ENCODE measurements at places on chromosomes 11 and 22.

DNA sequence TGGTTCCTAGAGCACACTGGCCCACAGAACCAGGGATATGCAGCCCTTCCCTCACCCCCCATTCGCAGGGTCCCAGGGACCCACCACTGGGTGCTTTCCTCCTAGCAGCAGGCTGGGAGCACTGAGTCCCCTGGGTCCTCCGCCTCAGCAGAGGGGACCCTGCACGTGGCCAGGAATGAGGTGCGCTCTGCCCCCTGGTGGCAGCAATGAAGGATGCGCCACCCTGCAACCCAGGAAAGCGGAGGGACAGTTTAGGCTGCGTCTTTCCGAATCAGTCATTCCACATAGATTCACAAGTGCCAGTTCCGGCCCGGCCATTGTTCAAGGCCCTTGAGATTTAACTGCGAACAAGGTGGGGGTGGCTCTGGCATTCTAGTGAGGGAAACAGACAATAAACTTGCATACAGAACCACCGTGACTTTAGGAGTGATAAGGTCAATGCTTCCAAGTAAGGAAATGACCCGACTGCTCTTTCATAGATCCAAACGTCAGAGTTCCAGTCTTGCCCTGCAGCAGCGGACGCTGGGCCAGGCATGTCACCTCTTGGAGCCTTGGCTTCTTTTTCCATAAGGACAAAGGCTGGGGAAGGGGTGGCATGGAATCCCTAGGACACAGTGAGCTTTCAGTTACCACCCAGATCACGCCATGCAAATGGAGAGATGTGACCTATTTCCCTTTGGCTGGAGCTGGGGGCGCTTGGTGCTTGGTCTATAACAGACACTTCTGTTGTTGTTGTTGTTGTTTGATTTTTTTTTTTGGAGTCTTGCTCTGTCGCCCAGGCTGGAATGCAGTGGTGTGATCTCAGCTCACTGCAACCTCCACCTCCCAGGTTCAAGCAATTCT lies 7.7 kb downstream of the RIN1 start:
- peak; percentile 85 for DNase-seq

DNA sequence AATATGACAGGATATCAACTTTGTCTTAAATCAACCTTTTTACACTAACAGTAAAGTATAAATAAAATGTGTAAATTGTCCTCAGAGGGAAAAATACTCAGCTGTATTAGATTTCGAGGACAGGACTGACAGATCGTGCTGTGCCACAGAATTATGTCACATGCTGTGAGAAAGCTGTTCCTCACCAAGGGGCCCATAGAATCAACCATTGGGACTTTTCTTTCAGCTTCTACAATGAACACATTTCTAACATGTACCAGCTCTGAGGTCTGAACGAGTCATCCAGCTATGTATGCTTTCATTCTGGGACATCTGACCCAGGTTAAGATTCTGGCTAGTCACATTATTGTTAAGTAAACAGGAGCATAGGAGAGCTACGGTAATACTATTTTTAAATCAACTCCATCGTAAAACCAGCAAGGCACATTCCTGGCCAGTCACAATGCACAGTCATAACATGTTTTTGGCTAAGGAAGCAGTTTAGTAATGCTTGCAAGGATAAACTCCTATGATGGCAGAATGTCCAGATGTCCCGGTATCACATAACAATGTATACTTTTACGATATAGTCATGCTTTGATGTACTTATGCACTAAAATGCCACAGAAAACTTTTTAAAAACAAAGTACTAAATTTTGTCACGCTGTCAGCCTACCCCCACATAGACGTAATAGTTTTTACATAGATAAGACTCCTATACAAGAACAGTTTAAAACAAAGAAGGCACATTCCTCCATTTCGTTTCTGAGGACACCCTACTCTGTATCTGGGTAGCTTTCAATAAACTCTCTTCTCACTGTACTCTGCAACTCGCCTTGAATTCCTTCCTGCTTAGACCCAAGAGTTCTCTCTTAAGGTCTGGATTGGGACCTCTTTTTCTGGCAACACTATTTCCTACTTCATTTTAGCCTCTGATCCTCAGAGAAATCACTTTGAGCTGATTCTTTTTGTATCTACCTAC lies 27.4 kb downstream of the ZNF214 start:
- DNase-seq, result no peak

DNA sequence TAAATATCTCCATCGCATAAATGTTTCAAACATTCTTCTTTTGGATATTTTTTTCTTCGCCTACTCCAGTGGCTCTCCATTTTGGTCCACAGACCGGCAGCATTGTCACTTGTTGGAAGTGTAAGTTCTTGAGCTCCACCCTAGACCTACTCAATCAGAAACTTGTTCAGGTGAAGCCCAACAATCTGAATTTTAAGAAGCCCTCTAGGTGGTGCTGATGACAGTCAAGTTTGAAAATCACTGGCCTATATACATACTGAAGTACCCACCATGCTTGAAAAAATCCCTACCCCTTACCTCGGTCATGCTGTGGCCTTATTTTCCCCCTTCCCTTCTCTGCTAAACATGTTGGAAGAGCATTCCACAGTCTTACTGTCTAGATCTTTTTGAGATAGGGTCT lies 10.2 kb upstream of the ACAT1 start:
- DNase-seq, result no peak

GRCh38 chr11:12008790-12009616 lies 577 bp upstream of the DKK3 start:
- peak; percentile 51 for DNase-seq

DNA sequence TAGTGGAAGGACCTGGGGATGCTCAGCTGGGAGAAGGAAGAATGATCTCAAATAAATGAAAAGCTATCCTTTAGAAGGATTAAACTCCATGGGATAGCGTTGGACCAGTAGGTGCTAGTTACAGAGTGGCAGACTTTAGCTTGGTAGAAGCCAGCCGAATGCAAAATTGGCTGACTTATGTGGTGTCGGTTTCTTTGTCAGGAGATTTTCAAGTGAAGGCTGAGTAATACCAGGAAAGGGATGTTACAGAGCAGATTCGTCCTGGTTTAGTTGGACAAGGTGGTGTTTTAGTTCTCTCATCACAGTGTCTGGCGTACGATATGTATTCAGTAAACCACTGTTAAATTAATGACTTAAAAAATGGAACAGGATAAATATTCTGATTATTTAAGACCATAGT lies 26.0 kb downstream of the FDX1 start:
- no peak for DNase-seq

GRCh38 chr11:65639623-65640482 lies 2.0 kb downstream of the SIPA1 start:
- peak; percentile 76 for DNase-seq

DNA sequence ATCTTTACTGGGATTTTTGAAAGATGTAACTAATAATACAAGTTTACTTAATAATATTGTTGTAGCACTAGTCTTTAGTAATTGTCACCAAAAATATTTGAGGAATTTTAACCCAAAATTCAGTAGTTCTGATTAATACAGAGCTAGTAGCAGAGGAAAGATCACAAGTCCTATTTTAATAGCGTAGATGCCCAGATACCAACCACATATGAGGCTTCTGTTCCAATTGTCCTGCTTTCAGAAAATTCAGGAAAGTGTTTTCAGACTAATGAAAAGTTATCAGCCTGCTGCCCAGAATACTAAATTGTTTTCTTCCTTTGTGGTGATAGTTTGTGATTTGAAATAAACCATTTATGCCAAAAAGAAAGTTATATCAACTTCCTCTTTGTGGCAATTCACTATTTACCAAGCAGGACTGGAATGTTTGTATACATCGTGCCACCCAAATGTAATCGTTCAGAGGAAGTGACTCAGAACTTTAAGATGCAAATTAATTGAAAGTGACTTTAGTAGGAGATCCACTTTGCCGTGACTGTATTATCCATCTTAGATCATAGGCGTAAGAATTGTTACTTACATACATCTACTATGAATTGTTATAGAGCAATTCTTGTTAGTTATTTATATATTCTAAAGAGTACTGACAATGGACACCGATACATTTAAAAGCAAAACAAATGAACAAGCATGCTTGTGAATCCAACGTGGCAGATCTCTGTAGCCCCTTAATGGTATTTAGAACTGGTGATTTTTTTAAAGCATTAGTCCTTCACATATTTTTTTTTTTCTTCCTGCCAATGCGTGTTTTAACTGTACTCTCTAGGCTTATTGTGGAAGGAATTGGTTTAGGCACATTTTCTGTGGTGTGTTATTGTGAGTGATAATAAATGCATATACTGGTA lies 231.0 kb downstream of the DDX10 start:
- DNase-seq, result no peak

- DNase-seq, result peak; percentile 80
Observed at GRCh38 chr11:132962041-132962440, 570.3 kb downstream of the OPCML start.

DNA sequence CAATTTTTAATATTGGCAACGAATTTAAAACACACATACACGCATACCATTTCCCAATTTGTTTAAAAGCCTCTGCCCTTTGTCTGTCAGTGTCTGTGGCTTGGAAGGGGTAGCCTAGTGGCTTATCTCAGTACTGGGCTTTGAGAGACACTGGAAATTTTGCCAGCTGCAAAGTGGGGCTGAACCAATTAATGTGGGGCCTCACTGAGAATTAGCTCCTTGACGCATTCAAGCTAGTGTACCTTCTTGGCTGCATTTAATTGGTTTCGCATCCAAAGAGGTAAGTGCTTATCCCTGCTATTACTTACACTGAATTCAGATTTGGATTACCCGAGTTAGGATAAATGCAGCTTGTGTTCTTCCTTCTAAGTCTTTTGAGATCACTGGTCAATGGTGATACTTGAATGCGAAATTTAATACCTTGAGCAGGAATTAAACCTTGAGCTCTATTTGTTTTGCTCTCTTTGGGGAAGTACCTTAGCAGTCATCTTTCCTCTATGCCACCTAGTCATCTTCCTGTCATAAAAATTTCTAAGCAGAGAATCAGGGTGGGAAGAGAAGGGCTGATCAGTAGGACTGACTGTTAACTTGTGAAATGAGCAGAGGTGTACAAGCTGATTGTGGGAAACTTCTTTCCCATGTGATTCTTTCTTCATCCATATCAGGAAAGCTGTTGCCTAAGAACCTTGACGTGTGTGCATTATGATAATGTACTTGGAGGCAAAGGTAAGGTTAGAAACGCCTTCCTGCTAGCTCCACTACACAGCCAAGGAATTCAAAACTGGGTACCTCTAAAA lies 187.7 kb upstream of the E2F8 start:
- DNase-seq, result no peak

DNA sequence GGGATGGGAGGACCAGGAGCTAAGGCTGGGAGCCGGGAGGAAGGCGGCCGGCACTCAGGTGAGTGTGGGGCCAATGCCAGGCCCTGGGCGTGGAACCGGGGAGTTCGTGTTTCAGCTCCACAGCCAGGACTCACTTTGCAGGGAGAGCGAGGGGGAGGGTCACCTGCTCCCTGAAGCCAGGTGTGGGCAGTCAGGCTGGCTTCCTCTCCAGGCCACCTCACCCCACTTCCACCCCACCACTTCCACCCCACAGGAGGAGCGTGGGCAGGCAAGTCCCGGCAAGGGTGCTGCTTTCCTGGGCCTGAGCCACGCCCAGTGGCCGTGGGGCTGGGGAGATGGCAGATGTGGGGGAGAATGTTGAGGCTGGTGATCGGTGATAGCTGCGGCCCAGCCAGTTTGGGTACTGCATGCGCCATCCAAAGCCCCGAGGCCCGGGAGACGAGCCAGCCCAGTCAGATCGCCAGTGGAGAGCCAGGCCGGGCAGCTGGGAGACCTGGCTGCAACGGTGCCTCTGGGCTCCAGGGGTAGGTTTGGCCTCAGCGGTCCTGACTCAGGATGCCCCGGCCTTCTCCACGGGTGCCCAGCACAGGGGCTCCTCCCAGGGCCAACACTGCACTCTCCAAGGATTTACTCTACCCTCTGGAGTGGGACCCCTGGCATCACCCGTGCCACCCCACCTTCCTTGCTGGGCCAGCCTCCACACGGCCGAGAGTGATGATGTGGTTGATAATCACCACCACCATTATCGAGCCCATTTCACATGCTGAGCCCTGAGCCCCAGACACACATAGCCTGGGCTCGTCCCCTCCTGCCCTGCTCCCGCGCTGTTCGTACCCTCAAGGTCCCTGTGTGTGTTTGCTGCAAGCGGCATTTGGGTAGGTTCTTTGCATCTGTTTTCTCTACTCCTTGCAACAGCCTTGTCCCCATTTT lies 93.8 kb downstream of the WNT7B start:
- no peak for DNase-seq

GRCh38 chr11:110389965-110390364 lies 39.8 kb upstream of the FDX1 start:
- no peak for DNase-seq

DNA sequence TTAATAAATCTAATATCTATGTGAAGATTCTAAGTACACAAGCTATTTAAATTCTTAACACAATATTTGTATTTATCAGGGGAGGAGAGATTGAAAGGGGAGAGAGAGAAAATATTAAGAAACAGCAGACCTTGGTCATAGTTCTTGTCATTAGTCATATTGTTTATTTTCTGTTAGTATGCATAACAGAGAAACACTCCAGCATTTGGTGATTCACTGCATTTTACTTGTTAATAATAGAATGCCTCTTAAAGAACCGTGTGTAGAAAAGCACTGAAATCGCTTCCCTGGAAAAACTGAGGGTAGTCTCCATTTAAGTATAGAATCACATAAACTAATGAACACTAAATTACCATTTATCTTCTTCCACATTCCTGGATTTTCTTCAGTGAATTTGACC lies 122.7 kb upstream of the TRPC6 start:
- DNase-seq, result no peak

- DNase-seq, result no peak
Observed at GRCh38 chr11:34997952-34998528, 81.6 kb downstream of the PDHX start.
